ENCODE measurements at places on chromosomes 7 and 10.

DNA sequence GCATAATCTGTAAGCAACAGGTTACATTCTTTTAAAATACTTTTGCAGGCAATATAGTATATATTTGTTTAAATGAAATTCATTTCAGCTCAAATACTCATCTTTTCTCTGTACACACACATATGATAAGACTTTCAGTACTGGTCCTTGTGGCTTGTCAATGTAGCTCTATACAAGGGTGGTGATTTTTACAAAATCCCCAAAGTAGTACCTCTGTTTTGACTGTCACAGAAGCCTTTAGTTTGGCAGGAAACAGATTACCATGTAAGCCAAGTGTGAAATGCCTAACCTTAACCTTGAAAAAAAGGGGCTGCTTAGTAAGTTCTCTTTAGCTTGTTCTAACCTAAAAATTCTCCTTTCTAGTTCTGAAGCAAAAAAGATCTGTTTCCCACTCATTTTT lies 87.9 kb downstream of the KCND2 start:
- no peak for DNase-seq

GRCh38 chr7:86833360-86833759 lies 189.7 kb downstream of the GRM3 start:
- DNase-seq, result no peak

DNA sequence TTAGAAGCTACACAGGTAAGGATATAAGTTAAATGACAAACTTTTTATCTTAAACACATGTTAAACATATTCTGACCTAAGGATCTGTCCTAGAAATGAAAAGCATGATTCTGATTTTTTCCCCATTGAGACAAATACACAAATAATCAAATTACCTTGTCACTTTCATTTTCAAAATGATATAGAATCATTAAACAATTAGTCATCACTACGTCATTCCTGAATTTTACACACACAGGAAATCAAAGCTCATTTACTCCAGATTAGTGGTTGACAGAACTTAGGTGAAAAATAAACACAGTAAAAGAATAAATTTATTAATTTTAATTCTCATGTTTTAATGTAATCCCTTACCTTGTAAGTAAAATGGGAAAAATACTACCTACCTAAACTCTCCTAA lies 89.0 kb downstream of the AASS start:
- DNase-seq, result no peak

DNA sequence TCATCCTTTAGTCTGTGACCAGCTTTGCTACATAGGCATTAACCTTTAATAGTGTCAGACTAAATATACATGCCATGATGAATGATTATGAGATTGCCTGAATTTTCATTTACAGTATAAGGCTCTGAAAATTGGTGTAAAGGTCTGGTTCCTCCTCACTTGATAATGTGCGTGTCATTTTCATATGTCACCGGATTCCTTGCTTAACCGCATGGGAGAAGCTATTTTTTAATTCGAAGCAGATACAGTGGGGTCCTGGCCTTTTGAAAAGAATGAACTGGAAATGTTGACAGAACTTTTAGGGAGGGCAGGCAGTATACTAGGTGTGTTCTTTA lies 192.4 kb upstream of the SH2B2 start:
- DNase-seq, result no peak

DNA sequence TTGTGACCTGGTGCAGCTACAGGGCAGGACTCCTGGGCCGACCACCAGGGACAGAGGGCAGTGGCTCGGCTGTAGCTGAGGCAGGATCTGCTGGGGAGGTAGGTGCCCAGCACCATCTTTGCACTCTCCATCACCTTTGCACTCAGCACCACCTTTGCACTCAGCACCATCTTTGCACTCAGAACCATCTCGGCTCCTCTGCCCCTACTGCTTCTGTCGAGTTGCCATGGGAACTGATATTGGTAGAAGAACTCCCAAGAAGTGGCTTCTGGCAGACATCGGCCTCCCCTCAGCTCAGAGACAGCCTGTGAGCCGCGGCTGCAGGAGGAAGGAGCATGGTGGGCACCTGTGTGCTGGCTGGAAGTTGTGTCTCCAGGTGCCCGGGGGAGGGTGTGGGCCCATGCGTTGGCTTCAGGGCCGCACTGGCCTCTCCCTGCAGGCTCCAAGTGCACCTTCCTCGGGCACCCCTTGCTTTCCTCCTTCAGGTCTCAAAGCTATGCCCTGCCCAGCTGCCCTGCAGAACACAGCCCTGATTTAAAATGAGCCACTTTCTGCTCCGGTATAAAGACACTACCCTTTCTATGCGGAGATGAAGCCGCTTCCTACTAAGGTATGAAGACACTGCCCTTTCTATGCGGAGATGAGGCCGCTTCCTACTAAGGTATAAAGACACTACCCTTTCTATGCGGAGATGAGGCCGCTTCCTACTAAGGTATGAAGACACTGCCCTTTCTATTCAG lies 514.5 kb downstream of the PTPRN2 start:
- DNase-seq, result no peak

DNA sequence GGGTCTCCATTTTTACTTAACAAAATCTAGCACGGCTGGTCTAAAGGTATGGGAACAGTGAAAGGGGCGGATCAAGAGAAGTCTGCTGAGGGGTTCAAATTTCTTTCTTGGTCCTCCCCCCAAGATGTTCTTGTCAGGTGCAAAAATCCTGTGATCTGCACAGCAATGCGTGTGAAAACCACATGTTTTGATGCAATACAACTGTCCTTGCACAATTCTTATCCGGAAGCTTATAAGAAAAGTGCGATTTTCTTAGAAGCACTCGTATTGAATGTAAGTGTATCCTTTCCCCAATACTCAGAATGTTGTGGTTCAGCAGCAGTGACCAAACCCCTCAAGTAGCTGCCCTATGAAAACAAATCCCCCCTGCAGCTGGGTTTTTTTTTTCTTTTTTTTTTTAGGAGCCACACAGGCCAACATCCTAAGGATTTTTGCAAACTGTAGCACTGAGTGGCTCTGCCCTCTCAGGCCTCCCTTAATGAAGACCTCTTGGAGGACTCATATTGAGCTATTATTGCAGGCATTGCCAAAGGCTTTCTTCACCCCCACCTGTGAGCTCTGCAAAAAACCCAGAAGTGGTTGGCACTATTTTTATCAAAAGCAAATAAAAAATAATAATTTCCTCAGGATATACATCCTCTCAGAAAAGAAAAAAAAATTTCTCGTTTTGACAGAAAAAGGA lies 151.9 kb upstream of the ITGB1 start:
- no peak for DNase-seq

GRCh38 chr10:35355971-35356724 lies 19.8 kb downstream of the CCNY start:
- no peak for DNase-seq

GRCh38 chr10:96370584-96371157 lies 11.9 kb upstream of the OPALIN start:
- peak; percentile 67 for DNase-seq

- no peak for DNase-seq
These were observed 37.3 kb upstream of the AKR1C2 start for GRCh38 chr10:5040781-5041470.

- peak; percentile 82 for DNase-seq
These were observed 11.3 kb upstream of the INMT start for GRCh38 chr7:30740417-30741181.

DNA sequence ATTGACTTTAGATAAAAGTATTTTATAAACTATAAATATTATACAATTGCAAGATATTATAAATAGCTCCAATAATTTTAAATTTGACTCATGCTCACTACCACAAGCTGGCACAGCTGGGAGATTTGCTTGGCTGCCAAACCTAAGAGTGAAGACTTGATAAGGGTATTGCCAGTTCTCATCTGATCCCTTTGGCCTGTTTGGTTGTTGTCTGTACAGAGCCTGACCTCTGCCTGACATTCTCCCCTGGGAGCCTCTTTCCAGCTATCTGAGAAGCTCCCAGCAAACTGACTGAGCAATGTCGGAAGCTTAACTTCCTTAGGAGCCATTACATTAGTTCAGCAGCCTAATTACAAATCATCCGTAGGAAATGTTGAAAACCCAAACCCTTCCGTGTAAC lies 10.2 kb upstream of the LMOD2 start:
- no peak for DNase-seq

DNA sequence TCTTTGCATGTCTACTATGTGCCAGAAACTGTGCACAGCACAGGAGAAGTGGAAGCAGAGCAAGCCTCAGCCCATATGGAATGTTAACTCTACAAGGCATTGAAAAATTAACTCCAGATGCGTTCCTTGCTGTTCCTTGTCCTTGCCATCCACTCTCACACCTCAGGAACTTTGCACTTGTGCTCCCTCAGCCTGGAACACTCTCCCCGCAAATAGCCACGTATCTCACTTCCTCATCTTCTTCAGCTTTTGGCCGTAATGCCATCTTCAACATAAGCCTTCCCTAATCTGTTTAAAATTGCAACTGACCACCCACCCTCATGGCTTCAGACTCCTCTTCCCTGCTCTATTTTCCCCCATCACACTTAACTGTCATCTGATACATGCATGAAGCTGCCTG lies 83.2 kb upstream of the CAPZA2 start:
- DNase-seq, result no peak

- DNase-seq, result no peak
These were observed 279.6 kb downstream of the PTPRN2 start for GRCh38 chr7:158308001-158308400.

- DNase-seq, result no peak
These were observed 51.0 kb upstream of the OSBPL3 start for GRCh38 chr7:25031007-25031406.

DNA sequence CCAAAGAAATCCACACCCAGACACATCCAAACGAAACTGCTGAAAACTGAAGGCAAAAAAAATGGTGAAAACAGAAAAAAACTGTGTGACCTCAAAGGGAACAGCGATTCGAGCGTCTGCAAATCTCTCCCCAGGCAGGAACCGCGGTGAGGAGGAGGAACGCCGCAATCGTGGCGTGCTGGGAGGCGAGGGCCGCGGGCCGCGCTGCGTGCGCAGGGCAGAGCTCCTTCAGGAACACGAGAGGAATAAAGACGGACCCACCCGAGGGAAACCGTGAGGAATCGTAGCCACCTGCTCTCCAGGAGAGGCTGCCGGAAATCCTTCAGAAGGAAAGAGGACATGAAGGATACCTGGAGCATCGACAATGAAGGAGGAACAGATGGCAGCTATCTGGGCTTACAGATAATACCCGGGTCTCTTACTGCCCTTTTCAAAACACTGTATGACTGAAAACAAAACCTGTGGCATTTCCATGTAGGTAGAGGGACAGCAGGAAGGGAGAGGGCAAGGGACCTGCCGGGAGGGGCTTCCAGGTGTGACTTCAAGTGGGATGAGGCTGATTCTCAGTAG lies 266.0 kb downstream of the MAD1L1 start:
- DNase-seq, result no peak

DNA sequence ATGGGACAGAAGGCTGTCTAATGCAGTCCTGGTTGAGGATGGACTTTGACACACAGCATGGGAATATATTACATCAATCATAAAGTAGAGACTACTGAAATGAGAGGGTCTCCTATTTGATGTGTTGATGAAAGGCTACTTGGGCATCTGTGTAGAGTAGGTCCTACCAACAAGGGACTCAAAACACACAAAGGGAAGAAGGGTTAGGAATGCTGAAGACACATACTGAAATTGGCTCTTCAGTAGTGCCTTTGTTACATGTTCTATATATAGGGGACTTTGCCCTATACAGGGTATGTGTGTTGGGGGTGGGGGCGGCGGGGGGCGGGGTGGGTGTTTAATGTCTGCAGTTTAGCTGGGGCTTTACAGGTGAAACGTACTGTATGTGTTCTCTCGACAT lies 7.7 kb downstream of the CUL1 start:
- no peak for DNase-seq

- no peak for DNase-seq
These were observed 1.4 kb upstream of the TMEM139 start for GRCh38 chr7:143283381-143283780.

GRCh38 chr7:31256506-31256905 lies 84.0 kb downstream of the NEUROD6 start:
- no peak for DNase-seq

DNA sequence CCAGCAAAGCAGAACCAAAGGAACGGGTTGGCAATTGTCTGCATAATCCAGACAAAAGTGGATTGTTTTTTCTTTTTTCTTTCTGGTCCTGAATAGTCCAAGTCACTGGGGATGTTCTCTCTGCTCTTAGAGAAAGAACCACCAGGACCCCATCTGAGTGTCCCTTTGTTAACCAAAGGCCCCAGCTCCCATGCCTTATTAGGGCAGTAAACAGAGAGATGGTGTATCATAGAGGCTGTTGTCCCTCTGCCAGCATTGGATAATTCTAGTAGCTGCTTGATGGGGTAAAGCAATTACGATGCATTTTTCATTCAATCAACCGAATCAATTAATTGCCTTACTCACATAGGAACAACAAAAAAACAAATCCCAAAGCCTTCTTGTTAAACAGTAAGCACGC lies 213.0 kb downstream of the BUB3 start:
- no peak for DNase-seq

GRCh38 chr10:119136084-119136483 lies 29.4 kb downstream of the SFXN4 start:
- DNase-seq, result no peak

- DNase-seq, result no peak
These were observed 17.3 kb downstream of the CYP2E1 start for GRCh38 chr10:133544506-133544905.

- DNase-seq, result no peak
These were observed 10.7 kb upstream of the FHIP2A start for GRCh38 chr10:114810926-114811325.

DNA sequence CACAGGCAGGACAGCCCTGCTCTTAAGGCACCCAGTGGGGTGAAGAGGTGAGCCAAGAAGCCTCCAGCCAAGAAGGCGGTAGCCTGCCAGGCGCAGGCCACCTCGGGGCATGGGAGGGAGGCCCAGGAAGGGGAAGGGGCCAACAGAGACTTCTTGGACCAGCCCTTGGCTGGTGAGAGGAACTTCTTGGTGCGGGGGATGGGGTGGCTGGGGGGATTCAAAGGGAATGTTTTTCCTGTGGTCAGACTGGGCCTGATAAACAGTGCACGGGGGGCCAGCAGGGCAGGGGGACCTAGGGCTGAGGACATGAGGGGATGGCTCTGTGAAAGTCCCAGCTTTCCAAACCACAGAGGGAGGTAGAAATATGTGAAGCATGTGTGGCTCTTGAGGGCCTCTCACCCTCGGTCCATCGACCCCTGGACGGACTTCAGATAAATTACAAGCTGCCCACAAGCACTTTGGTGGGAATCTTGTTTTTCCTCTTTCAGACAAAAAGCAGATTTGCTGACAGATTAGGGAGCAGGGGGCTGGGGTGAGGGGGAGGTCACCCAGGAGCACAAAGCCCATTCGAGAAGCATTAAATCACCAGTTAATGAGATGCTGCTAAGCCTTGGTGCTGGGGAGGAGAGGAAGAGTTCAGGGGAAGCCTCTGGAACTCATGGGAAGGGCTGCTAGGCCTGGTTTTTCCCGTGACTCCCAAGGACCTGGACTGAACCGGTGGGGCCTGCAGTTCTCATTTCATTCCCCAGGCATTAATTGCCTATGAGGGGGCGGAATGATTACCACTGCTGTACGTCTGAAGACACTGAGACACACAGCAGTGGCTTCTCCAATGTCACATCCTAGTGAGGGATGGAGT lies 11.3 kb downstream of the CRYGN start:
- DNase-seq, result no peak

DNA sequence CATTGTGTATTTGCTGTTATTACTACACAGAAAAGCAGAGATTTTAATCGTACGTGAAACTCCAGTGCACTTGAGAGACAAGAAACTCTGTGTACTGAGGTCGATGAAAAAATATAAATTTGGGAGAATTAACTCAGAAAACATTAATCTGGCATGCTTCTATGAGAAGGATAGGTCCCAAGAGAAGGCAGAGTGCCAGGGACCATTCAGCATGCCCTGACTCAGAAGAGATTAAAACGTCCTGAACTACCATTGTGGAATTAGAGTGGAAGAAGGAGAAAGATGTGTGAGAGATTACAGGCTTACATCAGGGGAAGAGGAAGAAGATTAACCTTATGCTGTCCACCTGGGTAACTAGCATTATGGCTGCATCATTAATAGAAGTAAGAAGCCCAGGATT lies 72.4 kb downstream of the REEP3 start:
- DNase-seq, result no peak
